ENCODE measurements at places on chromosomes 16 and 17. TPM values are rescaled to one million over a fixed set of nuclear protein-coding genes. Genes with fewer than 3 reads are reported as not detected.

GRCh38 chr16:19356024-19356952 lies 61.4 kb upstream of the TMC5 start:
- DNase-seq = no peak

DNA sequence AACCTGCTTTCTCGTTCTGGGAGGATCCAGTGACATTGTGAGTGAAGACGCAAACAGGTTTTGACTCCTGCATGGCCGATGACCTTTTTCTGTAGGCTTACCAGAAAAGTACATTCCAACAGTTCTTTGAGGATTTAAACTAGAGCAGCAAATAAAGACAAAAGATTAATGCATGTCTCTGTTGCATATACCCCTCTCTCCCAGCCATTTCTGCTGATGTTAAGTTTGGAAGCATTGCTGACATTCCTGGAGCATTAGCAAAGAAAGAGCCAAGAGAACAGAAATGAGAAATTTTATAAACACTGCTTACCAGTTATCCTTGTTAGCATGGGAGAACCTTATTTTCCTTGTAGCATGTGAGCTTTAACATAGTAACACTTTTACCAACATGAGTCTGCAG lies 49.3 kb downstream of the SIAH1 start:
- no peak for DNase-seq

DNA sequence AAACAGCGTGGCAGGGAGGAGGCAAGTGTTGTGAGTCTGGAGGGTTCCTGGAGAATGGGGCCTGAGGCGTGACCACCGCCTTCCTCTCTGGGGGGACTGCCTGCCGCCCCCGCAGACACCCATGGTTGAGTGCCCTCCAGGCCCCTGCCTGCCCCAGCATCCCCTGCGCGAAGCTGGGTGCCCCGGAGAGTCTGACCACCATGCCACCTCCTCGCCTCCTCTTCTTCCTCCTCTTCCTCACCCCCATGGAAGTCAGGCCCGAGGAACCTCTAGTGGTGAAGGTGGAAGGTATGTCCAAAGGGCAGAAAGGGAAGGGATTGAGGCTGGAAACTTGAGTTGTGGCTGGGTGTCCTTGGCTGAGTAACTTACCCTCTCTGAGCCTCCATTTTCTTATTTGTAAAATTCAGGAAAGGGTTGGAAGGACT lies at the start of gene CD19:
TSS of gene CD19 (plus strand) at position 171 of the 425 bp plus-strand sequence. CDS start at position 201, 30 bp downstream.
- no peak for DNase-seq

DNA sequence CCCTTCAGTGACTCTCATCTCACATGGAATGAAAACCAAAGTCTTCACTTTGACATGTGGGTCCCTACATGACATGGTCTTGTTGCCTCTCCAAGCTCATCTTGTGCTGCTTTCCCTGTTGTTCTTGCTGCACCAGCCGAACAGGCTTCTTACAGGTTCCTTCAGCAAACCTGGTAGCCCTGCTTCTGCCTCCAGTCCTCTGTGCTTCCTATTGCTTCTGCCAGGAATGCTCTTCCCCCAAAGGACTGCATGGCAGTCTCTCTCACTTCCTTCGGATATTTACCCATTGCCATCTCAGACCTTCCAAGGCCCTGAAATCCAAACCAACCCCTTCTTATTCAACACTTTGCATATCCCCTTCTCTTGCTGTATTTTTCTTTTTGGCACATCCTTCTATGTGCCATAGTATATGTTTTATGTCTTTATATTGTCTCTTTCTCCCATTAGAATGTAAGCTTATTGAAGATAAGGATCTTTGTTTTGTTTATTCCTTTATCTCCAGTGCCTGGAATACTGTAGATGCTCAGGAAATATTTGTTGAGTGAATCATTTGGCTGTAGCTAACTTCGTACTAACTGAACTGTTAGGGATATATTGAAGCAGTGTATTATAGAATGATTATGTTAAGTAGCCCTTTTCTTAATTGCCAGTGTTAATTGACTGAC lies 57.9 kb upstream of the SLC12A3 start:
- DNase-seq = no peak

GRCh38 chr17:41315204-41315794 lies at the start of gene KRTAP17-1:
KRTAP17-1 (minus strand) TSS chr17:41315710; CDS start chr17:41315650, 60 bp downstream.
- no peak for DNase-seq

DNA sequence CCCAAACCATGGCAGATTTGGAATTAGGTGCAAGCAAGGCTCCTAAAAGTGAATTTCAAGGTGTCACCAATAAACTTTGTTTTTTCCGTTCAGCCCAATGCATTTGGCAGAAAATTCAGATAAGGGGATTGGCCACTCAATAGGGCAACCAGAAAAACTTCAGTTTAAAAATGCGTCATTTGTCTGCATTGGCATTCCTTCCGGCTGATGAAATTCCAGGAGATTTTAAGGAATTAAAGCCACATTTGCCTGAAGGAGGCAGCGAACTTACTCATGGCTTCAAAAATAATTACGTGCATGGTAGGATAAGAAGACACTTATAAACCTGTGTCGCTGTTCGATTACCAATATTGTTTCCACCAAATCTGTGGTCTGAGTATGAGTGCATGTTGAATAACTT lies 151.9 kb downstream of the SALL1 start:
- no peak for DNase-seq

- no peak for DNase-seq
Measured at GRCh38 chr16:56349711-56350161, 75.6 kb downstream of the AMFR start.

DNA sequence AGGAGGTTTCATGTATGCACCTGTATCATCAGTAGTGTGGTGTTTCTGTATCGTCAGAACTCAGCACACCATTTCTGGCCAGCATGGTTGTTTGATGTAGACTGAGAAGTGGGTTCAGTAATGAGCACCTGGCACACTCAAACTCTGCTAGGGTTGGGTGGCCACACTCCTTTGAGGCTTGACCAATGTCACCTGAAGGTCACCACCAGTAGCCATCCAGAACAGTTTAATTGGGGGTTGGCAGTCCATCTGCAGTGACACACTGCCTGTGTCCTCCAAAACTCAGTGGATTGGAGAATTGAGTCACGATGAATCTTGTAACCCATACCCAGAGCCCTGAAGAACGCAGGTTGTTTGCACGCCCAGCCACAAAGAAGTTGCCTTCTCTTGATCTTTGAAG lies 86.8 kb upstream of the HSBP1 start:
- no peak for DNase-seq

GRCh38 chr17:80826955-80827645 lies 164.5 kb upstream of the CHMP6 start:
- DNase-seq = peak; percentile 83

DNA sequence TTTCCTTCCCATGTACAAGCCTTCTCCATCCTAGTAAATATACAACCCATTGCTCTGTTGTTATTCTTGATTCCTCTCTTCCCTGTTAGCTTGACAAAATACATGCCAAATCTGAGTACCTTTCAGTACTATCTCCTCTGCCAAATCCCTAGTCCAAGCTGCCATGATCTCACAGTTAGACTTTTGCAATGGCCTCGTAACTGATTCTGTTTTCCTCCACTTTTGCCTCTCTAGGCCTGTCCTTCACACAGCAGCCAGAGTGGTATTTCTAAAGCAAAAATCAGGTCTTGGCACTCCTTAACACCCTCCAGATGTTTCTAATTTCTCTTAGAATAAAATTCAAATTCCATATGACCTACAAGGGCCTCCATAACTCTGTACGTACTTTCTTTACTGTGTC lies 153.0 kb upstream of the RBL2 start:
- no peak for DNase-seq

DNA sequence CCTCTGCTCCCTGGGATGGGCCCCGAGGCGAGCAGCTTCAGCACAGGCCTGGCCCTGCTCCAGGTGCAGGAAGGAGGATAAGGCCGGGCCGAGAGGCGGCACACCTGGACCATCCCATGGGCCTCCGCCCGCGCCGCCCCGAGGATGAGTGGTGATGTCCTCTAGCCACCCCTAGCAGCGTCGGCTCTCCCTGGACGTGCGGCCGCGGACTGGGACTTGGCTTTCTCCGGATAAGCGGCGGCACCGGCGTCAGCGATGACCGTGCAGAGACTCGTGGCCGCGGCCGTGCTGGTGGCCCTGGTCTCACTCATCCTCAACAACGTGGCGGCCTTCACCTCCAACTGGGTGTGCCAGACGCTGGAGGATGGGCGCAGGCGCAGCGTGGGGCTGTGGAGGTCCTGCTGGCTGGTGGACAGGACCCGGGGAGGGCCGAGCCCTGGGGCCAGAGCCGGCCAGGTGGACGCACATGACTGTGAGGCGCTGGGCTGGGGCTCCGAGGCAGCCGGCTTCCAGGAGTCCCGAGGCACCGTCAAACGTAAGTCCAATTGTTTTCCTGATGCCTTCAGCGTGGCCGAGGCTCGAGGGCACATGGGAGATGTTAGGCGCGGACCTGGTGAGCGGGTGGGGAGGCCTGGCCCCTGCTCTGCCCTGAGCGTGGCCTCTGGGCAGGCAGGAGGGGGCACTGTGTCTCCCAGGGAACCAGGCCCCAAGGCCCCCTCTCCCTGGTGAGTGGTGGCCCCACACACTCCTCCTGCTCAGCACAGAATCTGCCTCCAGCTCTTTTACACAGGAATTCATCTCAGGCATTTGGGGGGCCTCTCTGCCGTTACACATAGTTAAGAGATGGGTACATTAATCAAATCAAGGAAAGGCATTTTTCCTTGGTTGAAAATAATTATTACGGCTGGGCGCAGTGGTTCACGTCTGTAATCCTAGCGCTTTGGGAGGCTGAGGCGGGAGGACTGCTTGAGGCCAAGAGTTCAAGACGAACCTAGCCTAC lies 855 bp downstream of the TMEM204 start:
- no peak for DNase-seq

LRRC45 gene
- 9.7 TPM for polyA plus RNA-seq

CFAP119 gene
- 2.0 TPM for polyA plus RNA-seq

DBF4B gene
- polyA plus RNA-seq = 8.9 TPM

OTOP2 gene
- not detected for polyA plus RNA-seq

FOXJ1 gene
- 0.12 TPM for polyA plus RNA-seq

All from muscle of back (tissue), 13 donors.